SK-N-SH treated with all-trans-retinoic acid at 6 μM for 48 hours (cell line): ENCODE measurements at places on chromosomes 4 and X.

DNA sequence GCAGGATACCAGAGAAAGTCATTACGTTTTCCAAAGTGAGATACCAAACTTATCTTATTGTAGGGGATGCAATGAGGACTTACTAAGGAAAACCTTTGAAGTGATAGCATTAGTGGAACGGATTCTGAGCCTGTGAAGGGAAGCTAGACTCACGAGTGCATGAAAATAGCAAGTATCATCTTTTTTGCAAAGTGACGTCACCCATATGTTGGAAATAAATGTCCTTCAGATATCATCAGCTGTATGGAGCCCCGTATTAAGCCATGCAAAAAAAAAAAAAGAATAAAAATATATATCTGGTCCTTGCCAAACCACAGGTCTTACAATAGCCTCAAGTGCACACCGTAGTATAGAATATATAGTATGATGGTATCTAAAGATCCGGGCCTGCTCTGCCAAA, 46.8 kb upstream of the ITM2A start:
- no peak for ATAC-seq

DNA sequence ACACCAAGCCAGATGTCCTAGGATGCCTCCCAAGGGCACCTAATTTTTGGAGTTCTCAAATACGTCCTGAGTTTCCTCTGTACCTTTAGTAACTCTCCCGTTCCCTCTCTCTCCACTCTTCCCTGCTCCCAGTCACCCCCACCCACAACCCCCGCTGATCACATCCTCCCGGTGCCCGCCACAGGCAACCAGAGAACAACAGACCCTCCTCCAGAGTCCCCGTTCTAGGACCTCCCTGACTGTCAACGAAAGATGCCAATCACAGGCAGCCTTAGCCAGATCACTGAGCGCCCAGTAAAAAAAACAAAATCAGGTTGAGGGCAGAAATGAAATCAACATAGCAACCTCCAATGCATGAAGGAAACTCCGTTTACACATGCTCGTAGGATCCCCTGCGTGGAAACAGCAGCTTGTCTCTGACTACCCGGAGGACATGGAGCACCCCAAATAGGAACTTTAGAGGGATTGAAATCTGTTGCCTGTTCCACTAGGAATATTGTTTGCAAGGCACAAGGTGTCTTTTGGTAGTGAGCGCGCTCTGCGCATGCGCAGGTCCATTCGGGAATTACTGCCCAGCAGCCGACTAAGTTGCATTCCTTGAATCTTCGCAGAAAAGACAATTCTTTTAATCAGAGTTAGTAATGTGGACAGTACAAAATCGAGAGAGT, at the start of gene GABRB1:
TSS of gene GABRB1 (plus strand) at position 557 of the 668 bp plus-strand sequence.
- peak; percentile 52 for ATAC-seq

DNA sequence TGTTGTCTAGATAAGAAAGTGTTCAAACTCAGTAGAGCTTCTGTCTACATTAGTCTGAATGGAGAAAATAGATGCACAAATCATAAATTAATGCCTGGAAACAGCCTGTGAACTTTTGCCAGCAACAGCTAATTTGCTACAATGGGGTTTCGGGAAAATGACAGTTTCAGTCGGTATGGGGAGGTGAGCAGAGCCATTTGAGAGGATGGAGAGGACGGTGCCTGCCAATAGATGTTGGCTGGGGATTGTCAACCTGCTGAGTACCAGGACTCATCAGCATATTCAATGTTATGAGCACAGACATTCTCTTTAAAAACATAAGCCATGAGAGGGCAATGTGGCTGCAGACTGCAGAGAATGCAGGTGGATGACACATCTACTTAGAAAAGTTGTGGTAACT, 230.3 kb upstream of the PCDH18 start:
- peak; percentile 37; the same call in 1 of the 3 replicates for ATAC-seq

DNA sequence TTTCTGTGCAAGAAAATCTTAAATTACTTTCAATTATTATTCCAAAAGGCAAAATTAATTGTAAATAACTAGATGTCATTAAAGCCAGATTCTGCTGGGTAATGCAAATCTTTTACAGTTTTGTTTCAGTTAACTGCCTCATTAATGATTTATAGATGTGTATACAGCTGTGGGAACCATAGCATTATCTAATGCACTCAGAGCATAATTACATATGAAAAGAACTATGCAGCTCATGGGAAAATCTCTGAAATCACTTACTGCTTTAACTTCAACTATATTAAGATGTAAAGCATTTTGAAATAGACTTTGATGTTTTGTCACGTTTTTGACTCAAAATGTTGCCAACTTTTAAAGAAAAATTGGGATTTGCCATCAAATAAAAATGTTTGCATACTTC, 630.3 kb upstream of the KLHL4 start:
- no peak for ATAC-seq

DNA sequence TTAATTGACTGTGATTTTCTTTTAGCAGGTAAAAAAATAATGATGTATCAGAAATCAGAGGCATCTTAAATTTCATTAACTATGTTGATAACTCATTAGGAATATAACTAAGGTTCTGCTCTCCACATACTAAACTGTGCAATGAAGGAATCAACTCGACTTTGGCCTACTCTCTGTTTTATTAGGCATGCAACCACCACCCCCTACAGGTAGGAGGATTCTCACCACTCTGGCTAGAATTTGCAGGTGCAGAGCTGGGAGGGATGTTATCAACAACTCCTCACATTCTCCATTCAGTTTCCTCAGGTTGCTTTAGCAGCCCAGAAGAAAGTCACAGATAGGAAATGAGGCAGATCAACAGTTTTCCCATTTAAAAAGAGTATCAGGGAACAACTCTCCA, 160.1 kb downstream of the COX18 start:
- ATAC-seq: peak; percentile 51; the same call in 1 of the 3 replicates

DNA sequence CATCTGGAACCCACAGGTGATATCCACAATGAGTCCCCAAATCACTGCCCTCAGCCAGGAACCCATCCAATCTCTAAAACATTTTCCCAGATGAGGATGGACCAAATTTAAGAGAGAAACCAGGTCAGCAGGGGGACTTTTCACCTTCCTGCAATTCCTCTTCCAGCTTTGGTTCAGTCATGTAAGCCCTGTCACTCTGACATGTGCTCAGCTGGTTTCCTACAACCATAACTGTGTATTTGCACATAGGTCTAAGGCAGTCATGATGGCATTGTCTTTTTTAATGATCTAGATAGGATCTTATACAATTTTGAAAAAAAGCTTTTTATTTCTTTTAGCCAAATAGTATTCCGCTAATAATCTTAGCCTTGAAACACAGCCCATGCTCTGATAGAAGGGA, 6.5 kb downstream of the CXXC4 start:
- no peak for ATAC-seq
